ENCODE measurements at places on chromosomes 2 and 18.
A peak's percentile ranks its signal among the peaks of the same experiment; 100 is the strongest.

- no peak for DNase-seq
Measured at GRCh38 chr2:74935975-74936391, 22.5 kb upstream of the POLE4 start.

DNA sequence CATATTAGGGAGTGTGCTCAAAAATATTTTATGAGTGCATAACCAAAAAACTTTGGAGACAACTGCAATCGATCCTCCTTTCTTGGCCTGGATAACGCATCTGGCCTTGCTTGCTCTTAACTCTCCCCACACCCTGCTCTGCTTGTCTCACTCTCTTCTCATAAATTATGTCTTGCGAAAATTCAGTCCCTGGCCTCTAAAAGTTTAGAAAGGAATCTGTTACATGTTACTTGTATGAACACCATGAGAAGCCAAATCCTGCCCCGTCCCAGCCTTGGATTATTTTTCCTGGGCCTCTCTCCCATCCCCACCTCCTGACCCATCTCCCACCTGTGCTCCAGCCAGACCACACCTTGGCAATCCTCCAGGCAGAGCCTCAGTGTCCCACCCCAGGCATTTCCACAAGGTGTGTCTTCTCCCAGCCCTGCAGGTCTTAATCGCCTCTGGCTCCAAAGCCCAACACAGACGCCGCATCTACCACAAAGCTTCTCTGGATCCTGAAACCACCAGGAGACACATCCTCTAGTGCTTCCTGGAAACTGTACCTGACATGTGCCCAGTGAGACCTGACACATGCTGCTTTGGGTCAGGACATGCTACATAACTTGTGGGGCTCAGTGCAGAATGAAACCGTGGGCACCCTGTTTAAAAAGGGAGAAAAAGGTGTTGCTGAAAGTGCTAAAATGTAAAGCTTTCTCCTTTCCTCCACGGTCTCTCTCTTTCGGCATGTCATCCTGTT is 99.6 kb upstream of the ST3GAL5 start:
- DNase-seq: no peak

- no peak for DNase-seq
Measured at GRCh38 chr18:48412339-48412929, 3.3 kb upstream of the ZBTB7C start.

DNA sequence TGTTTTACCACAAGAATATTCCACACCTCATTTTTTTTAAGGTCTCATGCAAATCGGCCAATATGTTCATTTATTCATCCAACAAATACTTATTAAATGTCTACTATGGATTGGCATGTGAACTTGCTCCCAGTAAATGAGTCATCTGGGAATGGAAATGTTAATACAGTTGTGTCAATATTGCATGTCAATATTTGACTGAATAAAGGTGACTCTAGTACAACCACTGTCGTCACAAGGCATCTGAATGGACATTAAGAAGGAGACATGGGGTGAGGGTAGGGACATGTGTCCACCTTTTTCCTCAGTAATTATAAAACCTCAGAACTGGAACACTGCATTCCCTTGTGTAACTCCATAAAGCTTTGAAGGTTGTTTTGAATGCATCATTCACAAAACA is 365.4 kb downstream of the ADCYAP1 start:
- DNase-seq: no peak

DNA sequence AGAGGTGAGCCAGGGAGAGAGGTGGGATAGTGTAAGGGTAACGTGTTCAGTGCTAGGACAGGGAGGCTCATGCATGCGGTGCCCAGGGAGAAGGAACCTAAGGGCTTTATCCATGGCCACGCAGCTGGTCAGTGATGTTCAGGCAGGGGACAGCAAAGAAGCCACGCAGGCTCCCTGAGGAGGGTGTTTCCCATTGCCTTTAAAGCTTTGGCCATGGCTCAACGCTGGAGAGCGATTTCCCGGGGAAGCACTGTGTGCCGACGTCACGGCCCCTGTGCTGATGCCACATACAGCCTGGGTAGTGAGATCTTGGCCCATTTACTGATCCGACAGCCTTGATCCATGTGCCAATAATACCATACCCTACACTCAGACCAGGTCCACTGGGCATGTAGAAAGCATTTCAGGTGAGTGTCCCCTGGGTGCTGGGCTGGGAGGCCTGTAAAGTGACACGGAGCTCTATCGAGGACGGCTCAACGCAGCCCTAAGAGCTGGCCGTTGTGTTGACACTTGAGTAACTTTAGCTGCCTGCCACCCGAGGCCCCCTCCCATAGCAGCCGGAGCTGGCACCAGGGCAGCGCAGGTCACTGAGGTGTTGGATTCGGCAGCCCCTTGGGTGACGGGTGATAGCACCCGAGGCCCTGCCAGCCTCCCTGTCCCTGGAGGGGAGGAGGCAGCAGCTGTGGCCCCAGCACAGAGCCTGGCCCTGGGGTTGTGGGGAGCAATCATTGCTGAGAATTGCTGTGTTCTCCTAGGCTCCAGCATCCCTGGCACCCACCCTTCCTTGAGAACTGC is 41.4 kb downstream of the PDIA6 start:
- no peak for DNase-seq

GRCh38 chr2:158043181-158043948 is 58.3 kb upstream of the UPP2 start:
- DNase-seq: no peak

GRCh38 chr18:48962994-48963561 is 12.3 kb upstream of the SMAD7 start:
- no peak for DNase-seq

DNA sequence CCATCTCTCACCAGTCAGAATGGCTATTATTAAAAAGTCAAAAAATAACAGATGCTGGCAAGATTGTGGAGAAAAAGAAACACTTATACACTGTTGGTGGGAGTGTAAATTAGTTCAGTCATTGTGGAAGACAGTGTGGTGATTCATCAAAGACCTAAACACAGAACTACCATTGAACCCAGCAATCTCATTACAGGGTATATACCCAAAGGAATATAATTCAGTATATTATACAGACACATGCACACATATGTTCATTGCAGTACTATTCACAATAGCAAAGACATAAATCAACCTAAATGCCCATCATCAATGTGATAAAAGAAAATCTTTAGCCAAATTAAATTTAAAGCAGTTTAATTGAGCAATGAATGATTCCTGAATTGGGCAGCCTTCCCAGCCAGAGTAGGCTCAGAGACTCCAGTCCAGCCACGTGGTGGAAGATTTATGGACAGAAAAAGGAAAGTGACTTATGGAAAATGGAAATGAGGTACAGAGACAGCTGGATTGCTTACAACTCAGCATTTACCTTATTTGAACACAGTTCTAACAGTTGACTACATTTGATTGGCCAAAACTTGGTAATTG is 377.1 kb upstream of the SLC39A10 start:
- DNase-seq: no peak

- no peak for DNase-seq
Measured at GRCh38 chr2:129459200-129459876, 520.1 kb upstream of the RAB6C start.

GRCh38 chr2:32977228-32977758 is 30.5 kb downstream of the LTBP1 start:
- DNase-seq: no peak

- DNase-seq: no peak
Measured at GRCh38 chr2:112539306-112539705, 3.0 kb upstream of the POLR1B start.

- DNase-seq: no peak
Measured at GRCh38 chr2:207227062-207227748, 61.5 kb upstream of the KLF7 start.

DNA sequence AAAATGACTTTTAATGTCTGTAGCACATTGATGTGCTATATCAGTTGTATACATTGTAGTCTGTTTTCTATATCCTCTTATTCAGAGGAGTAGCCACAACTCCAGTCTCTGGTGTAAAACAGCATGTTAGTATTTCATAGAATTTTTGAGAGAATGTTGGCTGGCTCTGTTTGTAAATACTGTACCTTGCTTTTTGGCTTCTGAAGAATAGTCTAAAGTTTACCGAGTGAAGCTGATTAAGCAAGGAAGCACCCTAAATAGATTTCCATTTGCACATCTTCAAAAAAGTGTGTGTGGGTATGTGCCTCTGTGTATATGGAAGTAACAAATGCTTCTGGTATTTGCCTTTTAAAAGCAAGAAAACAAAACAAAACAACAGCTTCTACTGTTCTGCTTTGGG is 50.5 kb downstream of the MAP4K4 start:
- no peak for DNase-seq

DNA sequence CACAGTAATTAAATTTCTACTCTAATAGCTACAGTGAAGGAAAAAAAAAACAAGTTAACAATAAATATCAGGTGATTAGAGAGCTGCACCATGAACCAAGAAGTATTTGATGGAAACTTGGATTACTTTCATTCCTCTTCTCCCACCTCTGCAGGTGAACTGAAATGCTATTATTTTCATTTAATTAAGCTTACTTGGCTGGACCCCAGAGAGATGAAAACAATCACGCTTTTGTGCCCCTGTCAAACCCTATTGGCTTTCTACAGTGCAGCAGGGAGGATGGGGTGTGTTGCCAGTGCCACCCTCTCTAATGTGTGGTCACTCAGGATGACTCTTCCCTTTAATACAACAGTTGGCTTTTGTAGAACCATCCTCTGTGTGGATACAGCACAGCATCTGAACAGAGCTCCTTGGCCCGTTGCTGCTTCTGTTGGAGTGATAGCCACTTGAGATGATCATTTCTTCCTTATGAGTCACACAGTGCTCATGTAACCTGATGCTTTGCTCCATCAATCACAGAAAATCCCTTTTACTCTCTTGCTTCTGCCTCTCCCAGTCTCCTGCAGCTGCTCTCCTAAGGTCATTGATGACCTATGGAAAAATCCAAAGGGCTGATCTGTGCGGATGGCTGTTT is 5.5 kb upstream of the ARL4C start:
- no peak for DNase-seq

DNA sequence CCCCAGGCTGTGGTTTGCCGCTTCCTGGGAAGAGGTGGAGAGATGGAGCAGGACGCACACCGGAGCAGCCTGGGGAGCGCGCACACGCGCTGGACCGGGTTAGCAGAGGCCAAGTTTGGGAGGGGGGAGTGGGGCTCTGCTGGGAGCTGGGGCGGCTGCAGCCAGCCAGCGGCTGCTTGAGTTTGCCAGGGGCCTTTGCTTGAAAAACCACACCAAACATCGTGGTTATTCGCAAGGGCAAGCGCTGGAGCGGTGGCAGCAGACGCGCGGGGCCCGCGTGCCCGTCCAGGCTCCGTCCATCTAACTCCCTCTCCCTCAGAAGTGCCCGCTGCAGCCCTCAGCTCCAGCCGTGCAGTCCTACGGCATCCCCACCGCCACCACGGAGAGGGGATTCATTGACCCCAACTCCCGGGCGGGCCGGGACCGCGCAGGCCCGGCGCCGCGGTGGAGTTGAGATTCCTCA is 4.6 kb downstream of the PTGR3 start:
- DNase-seq: no peak

DNA sequence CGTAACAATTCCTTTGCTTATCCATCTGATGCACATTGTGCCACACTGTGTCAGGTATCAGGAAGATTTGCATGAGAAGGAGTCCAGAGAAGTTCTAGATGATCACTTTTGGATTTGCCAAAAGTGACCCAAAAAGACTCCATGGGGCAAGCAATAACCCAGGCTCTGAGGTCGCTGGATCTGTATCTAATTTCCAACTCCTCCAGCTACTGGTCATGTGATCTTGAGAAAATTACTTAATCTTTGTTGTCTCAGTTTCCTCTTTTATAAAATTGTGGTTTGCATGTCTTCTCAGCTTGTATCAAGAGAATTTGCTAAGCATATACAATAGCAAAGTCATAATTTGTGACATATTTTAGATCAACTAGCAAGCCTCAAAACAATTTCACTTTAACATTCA is 61.3 kb upstream of the ITGA4 start:
- DNase-seq: no peak

GRCh38 chr2:85245891-85246290 is 81.9 kb downstream of the TGOLN2 start:
- DNase-seq: no peak

- no peak for DNase-seq
Measured at GRCh38 chr2:235263205-235264120, 230.4 kb upstream of the AGAP1 start.

DNA sequence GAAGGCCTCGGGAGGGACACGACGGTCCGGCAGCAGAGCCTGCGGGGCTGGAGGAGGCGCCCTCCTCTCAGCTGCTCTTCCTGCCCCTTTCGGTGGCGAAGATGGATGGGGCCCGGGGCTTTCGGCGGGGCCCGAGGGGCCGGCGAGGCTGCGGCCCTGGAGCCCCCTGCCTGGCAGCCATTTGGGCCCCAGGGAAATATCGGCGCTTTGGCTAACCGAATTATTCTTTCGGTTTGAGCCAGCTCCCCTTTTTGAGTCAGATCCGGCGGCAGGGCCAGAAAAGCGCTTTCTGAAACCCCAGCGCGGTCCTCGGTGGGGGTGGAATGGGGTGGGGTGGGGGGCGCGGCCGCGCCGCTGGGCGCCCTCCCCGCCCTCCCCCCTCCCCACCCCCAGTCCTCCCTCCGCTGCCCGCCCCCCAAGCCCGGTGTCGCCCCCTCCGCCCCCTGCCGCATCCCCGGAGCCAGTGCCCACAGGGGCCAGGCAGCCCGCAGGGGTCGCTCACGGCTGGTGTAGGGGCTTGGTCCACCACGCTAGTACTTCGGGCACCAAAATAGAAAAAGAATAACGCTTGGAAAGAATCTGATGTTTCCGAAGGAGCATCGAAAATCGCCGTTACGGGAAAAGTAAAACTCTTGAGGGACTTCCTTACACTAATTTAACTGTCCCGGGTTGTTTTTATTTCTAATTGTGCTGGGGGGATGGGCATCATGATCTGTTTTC is 9.1 kb upstream of the ARID5A start:
- peak; percentile 40 for DNase-seq

- no peak for DNase-seq
Measured at GRCh38 chr2:199926806-199927205, 15.7 kb downstream of the C2orf69 start.

DNA sequence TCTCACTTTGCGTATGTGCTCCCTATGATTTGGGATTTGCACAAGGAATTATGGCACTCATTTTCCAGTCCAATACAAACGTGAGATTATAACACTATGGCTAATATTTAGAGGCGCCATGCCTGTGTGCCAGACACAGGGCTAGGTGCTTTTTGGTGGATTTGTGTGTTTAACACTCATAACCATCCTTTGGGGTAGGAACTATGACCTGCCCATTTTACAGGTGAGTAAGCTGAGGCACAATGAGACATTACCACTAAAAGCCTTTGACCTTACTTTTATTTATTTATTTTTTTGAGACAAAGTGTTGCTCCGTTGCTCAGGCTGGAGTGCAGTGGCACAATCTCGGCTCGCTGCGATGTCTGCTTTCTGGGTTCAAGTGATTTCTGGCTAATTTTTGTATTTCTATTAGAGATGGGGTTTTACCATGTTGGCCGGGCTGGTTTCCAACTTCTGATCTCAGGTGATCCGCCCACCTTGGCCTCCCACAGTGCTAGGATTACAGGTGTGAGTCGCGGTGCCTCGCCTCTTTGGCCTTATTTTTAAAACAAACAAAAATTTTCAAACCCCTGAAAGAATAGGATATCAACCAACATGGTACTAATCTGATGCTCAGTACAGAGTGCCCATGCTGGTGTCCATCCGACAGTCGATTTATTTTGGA is 26.6 kb upstream of the GLI2 start:
- no peak for DNase-seq
